ENCODE measurements at places on chromosomes 13 and 19.

DNA sequence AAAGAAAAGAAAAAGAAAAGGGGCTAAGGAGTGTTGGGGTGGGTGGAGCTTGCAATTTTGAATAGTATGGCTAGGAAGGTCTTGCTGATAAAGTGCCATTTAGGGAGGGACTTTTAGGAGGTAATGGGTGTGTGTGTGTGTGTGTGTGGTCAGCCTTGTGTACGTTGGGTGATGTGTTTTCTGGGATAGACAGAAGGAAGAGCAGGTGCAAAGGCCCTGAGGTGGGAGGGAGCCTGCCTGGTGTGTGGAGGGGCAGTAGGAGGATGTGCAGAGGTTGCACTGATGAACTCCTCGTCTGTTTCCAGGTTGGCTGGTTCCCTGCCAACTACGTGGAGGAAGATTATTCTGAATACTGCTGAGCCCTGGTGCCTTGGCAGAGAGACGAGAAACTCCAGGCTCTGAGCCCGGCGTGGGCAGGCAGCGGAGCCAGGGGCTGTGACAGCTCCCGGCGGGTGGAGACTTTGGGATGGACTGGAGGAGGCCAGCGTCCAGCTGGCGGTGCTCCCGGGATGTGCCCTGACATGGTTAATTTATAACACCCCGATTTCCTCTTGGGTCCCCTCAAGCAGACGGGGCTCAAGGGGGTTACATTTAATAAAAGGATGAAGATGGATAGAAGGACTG, 30.5 kb upstream of the ADGRE1 start:
- DNase-seq, result no peak

DNA sequence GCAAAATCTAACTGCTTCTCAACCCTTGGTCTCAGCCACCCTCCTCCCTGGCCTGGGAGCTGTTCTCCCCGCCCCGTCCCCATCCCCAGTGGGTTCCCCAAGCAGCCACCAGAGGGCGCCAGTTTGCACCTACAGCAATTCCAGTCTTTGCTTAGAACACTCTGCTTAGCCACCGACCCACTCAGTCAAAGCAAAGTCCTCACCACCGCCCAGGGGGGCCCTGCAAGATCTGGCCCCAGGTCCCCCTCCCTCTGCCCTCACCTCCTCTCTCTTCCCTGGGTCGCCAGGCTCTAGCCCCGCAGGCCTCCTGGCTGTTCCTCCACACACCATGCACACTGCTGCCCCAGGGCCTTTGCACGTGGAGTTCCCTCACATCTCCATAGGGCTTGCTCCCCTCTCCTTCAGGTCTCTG, 12.4 kb downstream of the TMEM143 start:
- peak; percentile 70 for DNase-seq

DNA sequence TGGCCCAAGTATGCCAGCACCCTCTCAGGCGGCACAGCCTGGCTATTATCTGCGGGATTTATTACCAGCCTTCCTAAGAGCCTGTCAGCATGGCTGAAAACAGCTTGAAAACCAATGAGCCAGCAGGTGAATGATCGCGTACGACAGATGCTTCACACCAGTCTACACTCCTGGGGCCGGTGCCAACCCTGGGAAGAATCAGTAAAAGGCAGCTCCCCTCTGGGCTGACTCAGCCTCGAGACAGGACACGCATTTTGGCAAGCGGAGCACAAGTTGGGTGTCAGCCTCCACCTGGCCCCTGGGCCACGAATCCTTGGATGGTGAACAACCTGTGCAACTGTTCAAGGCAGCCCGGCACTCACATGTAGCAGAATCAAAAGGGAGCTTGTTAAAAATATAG, 15.6 kb downstream of the EMP3 start:
- no peak for DNase-seq

GRCh38 chr13:51130348-51130747, 19.3 kb upstream of the C13orf42 start:
- no peak for DNase-seq

GRCh38 chr19:33624586-33624985, 2.8 kb downstream of the CHST8 start:
- no peak for DNase-seq

GRCh38 chr13:94249512-94249911, 230.0 kb downstream of the DCT start:
- DNase-seq, result no peak

GRCh38 chr19:45637890-45638667, 1.1 kb downstream of the EML2 start:
- DNase-seq, result no peak

GRCh38 chr19:8233370-8233769, 24.2 kb downstream of the CERS4 start:
- no peak for DNase-seq

All from activated T-helper 1 cell treated with anti-CD3 and anti-CD28 coated beads, Interleukin-2, amount 50 U/mL, for 16 hours (primary cell).